ENCODE measurements at places on chromosomes 7 and 10.

GRCh38 chr10:43865265-43866135, 216.8 kb upstream of the ZNF32 start:
- DNase-seq = no peak

DNA sequence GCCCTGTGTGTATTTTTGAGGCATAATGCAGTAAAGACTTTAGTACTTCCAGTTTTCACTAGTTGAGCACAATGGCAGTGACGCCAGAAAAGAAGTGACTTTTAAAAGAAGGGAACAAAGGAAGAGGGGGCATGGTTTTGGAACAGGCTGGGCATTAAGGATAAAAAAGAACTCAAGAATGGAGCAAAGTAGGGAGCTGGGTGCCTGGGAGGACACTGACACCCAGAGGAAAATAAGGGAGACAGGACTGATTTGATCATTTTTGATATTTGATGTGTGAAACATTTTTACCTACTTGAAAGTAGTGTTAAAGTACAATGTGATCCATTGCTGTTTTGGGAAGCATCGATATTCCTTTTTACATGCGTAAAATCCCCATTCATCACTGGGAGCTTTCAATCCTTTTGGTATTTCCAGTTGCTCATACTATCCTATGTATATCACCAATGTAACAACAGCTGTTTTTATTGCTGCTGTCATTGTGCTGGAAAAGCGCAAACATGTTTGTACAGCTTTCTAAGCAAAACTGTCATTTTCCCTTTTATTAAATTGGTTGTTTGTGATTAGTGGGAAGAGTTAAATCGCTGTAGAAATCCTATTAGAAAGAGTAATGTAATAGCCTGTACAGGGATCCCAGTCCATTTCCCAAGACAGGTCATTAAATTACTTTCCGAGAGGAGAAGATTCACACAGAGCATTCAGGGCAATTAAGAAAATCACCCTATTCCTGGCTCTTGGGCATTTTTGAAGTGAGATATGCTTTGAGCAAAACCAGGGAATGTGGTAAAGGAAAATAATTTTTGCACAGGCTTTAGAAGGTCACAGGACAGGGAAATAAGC, 85.2 kb downstream of the ADAM12 start:
- DNase-seq = no peak

DNA sequence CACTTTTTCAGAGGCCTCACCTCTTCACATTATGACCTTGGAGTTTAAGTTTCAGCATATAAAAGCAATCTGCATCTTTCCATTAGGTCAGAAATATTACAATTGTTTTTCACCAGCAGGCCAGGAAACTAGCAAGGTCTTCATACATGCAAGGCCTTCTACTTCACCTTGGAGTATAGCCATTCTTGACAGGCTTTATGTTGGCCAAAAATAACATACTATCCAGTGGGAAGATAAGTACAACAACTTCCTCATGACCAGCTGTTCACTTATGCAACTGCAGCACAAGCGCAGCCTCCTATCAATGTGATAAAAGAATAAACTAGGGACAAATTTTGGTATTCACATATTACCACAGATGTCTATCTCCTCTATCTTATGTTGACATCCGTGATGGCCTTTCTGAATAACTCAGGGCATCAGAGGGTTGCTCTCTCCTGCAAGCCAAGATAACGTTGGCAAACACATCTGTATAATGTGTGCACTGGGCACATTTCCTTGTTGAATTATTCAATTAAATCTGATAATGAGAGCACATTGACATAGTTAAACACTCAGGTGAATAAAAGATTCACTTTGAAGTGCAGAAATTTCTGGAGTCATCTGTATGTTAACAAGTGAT, 239.8 kb downstream of the FZD1 start:
- DNase-seq = no peak

- DNase-seq = no peak
Measured at GRCh38 chr10:65312876-65313275, 1613.0 kb upstream of the LRRTM3 start.

GRCh38 chr10:112308125-112308502, 24.9 kb downstream of the TECTB start:
- DNase-seq = no peak

GRCh38 chr7:134473861-134474291, 15.0 kb upstream of the AKR1B1 start:
- no peak for DNase-seq

DNA sequence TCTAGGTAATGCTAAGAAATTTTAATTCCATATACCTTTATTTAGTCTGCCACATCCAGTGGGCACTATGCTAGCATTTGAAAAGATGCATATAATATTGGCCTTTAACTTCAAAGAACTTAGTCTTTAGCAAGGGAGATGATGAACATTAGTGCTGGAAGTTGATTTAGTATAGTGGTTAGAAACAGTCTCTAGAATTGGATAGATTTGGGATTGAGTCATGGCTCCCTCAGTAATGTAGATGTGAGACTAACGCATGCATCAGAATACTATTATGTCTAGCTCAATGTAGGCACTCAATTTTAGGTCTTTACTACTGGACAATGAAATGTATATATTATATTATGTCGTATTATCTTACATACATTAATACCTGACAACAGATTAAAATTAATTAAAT, 5.8 kb downstream of the DKK1 start:
- DNase-seq = peak; percentile 50

- no peak for DNase-seq
Measured at GRCh38 chr10:98150544-98150943, 16.1 kb downstream of the R3HCC1L start.

Data from cerebellar cortex (tissue), 1 donor.